CD4-positive, CD25-positive, alpha-beta regulatory T cell (primary cell): ENCODE measurements at places on chromosomes 16 and 17. TPM values are rescaled to one million over a fixed set of nuclear protein-coding genes. Genes with fewer than 3 reads are reported as not detected.

The ABCC11 gene
- polyA plus RNA-seq: 0.13 TPM

GRCh38 chr17:35889241-35889640 lies 9.1 kb upstream of the CCL5 start:
- no peaks in the 10 kb centered on the region for H3K4me1 ChIP-seq
- no peak overlapping the region for H3K4me3 ChIP-seq
- H3K27ac ChIP-seq: no peak overlapping the region
- no peaks in the 10 kb centered on the region for H3K27me3 ChIP-seq

The CACNG5 gene
- not detected for polyA plus RNA-seq

DNA sequence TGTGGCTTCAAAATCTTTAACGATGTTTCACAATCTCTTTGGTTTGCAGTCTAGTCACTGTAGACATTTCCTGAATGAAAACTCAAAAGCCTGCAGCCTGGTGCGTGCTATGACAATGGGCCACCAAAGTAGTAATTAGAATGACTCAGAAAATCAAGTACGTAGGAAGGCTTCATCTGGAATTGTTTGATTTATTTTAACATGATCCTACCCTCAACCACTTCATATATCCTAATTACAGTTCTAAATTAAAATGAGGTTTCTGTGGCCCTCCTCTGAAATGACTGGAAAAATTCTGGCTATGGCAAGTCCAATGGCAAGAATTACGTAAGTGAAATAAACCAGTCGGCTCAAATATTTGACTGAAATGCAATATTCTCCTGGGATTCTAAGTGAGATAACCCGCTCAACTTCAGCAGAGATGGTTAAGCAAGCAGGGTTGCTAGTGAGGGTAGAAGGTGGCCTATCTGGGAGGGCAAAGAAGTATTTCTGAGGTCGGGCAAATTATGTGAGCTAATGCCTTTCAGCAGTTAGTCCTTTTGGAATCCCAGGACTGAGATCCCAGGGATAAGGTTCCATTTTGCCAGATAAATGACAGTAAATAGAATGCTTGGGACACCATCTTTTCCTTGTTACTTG lies 145.6 kb upstream of the MYOCD start:
- H3K27ac ChIP-seq: no peak overlapping the region
- no peaks in the 10 kb centered on the region for H3K36me3 ChIP-seq
- no peak overlapping the region for H3K4me3 ChIP-seq
- H3K4me1 ChIP-seq: no peaks in the 10 kb centered on the region

DNA sequence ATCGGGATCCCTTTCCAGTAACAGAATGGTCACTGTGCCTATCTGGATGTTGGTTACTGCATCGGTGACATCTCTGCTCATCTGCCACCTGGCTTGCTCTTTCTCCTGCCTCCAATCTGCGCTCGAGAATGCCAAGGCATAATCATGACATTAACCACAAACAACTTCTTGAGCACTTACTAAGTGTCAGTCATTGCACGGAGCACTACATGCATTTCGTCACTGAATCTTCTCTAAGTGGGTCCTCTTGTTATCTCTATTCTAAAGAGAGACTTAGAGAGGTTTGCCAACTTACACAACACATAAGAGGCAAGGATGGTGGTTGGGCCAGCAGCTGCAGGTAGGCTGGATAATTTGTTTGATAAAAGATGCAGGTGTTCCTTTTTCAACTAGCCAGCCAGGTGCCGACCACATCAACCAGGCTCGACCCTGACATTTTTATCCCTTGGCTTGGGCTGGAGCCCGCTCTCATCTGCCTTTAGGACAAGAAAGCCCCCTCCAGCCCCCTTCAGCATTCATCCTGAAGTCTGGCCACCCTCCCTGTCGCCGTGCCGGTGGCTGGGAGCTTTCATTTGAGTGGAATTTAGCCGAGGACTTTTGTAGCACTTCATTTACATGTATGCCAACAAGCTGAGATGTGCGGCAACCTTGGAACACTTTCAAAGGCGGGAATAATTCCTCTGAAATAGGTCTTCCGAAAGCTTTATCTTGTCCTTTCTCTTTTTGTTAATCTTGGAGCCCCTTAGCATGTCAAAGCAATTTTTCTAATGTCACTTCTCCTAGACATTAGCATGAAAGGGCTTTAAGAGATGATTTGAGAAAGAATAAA lies 89.3 kb upstream of the NKD1 start:
- H3K4me1 ChIP-seq: no peaks in the 10 kb centered on the region
- H3K36me3 ChIP-seq: no peaks in the 10 kb centered on the region
- no peak for DNase-seq

DNA sequence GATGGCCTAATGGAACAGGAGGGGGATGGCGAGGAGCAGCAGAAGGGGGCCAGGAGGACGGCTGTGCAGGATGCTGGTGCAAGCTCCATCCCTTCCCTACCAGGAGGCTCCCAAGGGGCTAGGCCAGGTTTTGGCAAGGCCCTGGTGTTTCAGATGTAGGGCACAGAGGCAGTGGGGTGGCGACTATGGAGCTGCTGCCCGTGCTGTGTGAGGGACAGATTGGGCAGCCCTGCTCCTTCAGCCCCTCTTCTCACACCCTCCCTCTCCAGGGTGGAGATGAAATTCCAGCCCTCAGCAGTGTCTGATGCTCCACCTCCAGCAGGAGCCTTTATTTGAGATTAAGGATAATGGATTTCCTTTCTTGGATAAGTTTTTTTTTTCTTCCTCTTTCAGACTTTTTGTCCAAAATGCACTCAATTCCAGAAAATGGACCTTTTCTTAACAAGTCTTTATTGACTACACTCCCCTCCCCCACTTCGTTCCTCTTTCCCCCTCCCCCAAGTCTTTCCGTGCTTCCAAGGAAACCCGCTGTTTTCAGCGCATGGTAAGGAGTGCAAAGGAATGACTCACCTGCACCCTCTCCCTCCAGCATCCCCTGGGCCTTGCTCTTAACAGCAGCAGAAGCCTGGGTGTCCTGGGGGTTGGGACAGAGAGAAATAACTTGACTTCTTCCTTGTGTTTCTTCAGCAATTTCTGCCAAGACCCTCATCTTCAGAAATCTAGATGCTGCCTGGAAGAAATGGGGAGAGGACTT lies 95.2 kb downstream of the CCDC182 start:
- H3K27ac ChIP-seq: no peak overlapping the region
- DNase-seq: no peak
- H3K4me3 ChIP-seq: no peak overlapping the region
- no peaks in the 10 kb centered on the region for H3K27me3 ChIP-seq

- H3K4me3 ChIP-seq: no peak overlapping the region
Measured at GRCh38 chr17:79670537-79671084, 59.8 kb upstream of the RBFOX3 start.

GRCh38 chr17:83065660-83066542 lies 13.5 kb upstream of the METRNL start:
- no peaks in the 10 kb centered on the region for H3K36me3 ChIP-seq
- no peak overlapping the region for H3K4me3 ChIP-seq
- peaks cover 22% of the 10 kb centered on the region for H3K4me1 ChIP-seq
- H3K27me3 ChIP-seq: no peaks in the 10 kb centered on the region

The UTS2R gene
- polyA plus RNA-seq: not detected

DNA sequence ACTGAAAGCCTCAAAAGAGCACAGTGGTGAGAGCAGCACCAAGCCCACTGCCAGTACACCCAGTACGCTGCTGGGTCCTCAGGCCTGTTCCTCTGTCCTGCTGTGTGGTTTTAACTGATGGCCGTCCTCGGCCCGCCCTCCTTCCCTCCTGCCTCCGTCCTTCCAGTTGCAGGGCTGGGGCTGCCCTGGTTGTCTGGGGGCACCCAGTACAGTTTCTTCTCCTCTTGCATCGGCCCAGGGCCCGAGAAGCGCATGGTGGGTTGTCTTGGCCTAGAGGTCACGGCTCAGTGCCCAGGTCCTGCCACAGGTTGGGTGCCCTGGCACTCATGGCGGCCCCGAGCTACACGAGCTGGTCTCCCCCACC lies 70.8 kb upstream of the KCTD5 start:
- peaks cover 7% of the 10 kb centered on the region for H3K36me3 ChIP-seq
- H3K27ac ChIP-seq: no peak overlapping the region
- no peak for DNase-seq
- no peaks in the 10 kb centered on the region for H3K27me3 ChIP-seq

The KRTAP9-1 gene
- not detected for polyA plus RNA-seq

GRCh38 chr17:31425282-31426040 lies 34.0 kb downstream of the RAB11FIP4 start:
- H3K4me3 ChIP-seq: no peak overlapping the region
- H3K27me3 ChIP-seq: peaks cover 4% of the 10 kb centered on the region
- no peak for DNase-seq
- no peak overlapping the region for H3K27ac ChIP-seq
- no peaks in the 10 kb centered on the region for H3K4me1 ChIP-seq

- H3K4me1 ChIP-seq: no peaks in the 10 kb centered on the region
- no peaks in the 10 kb centered on the region for H3K27me3 ChIP-seq
- no peak overlapping the region for H3K27ac ChIP-seq
- no peaks in the 10 kb centered on the region for H3K36me3 ChIP-seq
Measured at GRCh38 chr17:72967977-72968585, 124.4 kb downstream of the SLC39A11 start.

- no peak overlapping the region for H3K27ac ChIP-seq
- no peak for DNase-seq
- no peaks in the 10 kb centered on the region for H3K4me1 ChIP-seq
- H3K4me3 ChIP-seq: no peak overlapping the region
Measured at GRCh38 chr16:70276392-70276791, 12.9 kb downstream of the AARS1 start.

GRCh38 chr16:80125677-80126076 lies 415.1 kb upstream of the DYNLRB2 start:
- no peaks in the 10 kb centered on the region for H3K4me1 ChIP-seq
- no peaks in the 10 kb centered on the region for H3K36me3 ChIP-seq
- H3K27ac ChIP-seq: no peak overlapping the region
- no peak overlapping the region for H3K4me3 ChIP-seq
- no peak for DNase-seq

The KRTAP4-6 gene
- not detected for polyA plus RNA-seq

- peak overlapping the region; percentile 68 for H3K4me3 ChIP-seq
- H3K27me3 ChIP-seq: no peaks in the 10 kb centered on the region
- H3K27ac ChIP-seq: peak overlapping the region; percentile 60
Measured at GRCh38 chr17:80790981-80791742, 200.5 kb upstream of the CHMP6 start.

The TGFB1I1 gene
- 5.0 TPM for polyA plus RNA-seq
